ENCODE measurements at places on chromosomes 16 and 17.

GRCh38 chr17:51355441-51356410, 95.4 kb downstream of the UTP18 start:
- DNase-seq = no peak

DNA sequence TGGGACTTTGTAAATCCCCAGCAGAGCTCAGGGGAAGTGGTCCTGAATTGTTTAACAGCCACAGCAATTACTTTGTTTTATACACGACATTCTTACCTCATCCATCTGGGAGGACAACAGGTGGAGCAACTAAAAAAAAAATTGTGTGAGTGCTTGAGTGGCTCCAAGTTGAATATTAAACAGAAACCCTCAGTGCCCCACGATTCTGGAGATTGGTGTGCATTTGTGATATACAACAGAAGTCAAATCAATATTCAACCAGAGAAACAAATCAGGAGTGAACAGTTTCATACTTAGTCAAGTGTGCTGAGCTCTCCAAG, 204.8 kb downstream of the HAPSTR1 start:
- no peak for DNase-seq

DNA sequence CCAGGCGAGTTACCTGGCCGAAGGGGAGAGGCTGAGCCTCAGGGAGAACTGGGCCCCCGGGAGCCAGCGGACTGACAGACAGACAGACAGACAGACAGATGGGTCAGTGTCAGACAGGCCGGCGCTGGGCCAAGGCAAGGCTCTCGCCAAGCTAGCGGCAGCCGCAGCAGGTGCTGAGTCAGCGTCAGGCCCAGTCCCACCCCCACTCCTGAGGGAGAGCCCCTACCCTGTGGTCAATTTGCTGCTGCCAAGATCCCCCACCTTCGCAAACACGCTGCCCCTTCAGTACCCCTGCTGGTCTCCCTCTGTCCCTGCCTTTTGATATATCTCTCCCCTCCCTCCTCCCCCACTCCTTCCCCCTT, 1.5 kb downstream of the FGF11 start:
- DNase-seq = peak; percentile 18

GRCh38 chr17:32494621-32495358, 8.0 kb downstream of the CDK5R1 start:
- DNase-seq = no peak

DNA sequence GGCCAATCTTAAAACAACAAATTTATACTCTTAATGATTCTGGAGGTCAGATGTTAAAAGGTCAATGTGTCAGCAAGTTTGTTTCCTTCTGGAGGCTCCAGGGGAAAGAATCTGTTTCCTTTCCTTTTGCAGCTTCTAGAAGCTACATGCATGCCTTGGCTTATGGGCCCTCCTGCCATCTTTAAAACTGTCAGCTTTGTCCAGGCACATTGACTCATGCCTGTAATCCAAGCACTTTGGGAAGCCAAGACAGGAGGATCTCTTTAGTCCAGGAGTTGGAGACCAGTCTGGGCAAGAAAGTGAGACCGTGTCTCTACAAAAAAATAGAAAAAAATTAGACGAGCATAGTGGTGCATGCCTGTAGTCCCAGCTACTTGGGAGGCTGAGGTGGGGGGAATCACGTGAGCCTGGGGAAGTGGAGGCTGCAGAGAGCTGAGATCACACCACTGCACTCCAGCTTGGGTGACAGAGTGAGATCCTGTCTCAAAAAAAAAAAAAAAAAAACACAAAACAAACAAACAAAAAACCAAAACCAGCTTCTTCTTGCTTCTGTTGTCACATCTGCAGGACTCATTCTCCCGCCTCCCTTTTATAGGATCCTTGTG, 58.3 kb downstream of the NOS2 start:
- DNase-seq = no peak

- DNase-seq = no peak
Measured at GRCh38 chr17:38970128-38970527, 2.9 kb upstream of the FBXO47 start.

DNA sequence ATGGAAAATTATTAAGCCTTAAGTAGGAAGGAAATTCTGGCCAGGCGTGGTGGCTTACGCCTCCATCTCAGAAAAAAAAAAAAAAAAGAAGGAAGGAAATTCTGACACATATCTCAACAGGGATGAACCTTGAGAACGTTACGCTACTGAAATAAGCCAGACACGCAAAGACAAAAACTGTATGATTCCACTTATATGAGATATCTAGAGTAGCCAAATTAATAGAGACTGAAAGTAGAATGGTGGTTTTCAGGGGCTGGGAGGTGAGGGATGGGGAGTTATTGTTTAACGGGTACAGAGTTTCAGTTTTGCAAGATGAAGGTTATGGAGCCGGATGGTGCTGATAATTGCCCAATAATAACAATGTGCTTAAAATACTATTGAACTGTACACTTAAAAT, 16.2 kb upstream of the HNF1B start:
- DNase-seq = no peak

DNA sequence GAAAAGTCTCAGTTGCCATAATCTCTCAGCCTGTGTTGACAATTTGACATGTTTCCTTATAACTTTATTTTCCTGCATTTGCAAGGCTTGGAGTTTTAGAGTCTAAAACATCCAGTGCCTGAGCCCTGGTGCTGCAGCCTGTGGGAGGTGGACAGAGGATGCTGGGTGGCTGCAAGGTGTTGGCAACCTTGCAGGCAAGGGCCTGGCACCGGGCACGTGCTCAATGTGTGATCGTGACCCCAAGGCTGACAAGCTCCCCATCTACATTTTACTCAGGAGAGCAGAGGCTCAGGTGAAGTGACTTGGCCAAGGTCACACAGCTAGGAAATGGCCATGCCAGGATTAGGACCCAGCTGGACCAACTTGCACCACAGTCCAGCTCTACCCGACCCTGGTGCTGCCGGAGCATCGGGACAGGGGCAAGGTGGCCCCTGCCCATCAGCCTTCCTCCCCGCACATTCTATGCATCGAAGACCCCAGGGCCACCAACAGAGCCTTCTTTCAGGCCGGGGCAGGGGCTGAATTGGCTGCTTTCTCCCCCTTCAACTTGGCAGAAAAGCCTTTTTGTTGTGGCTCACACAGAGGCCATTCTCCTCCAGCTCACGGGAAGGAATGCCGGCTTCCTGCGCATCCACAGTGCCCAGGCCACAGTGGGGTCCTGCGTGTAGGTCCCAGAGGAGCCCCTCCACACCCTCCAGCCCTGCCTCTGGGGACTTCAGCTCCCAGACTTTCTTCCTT, 23.1 kb downstream of the MMP15 start:
- DNase-seq = no peak

DNA sequence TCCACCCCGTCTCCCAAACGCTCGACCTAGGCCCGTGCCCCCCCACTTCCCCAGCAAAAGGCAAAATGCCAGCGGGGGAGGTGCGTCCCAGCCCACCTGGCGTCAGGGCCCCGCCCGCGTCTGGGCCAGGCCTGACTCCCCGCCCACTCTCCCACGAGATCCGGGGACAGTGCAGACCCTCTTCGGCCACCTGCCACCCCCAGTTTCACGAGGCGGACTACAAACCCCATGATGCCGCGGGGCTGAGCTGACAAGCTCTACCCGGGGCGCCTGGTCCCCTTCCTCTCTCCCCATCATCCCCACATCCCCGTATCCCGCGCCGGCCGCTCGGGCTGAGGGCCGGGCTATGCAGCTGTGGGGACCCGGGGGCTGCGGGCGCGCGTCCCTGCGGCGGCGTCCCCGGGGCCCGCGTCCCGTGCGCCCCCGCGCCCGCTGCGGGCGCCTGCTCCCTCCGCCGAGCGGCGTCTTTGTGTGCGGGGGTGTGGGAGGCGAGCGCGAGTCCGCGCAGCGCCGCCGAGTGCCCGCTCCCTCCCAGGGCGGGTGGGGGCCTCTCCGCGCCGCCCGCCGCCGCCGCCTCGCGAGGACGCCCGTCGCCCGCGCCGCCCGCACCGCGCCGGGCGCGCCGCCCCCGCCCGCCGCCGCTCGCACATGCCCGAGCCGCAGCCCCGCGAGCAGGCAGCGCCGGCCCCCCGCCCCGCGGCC, at the start of gene ANKRD13B:
Gene ANKRD13B, plus strand, starts transcription at position 283 of the 702 bp plus-strand sequence. CDS start 490 bp downstream, outside the sequence.
- DNase-seq = peak; percentile 50

GRCh38 chr17:43864161-43864984, 17.4 kb downstream of the CD300LG start:
- no peak for DNase-seq

DNA sequence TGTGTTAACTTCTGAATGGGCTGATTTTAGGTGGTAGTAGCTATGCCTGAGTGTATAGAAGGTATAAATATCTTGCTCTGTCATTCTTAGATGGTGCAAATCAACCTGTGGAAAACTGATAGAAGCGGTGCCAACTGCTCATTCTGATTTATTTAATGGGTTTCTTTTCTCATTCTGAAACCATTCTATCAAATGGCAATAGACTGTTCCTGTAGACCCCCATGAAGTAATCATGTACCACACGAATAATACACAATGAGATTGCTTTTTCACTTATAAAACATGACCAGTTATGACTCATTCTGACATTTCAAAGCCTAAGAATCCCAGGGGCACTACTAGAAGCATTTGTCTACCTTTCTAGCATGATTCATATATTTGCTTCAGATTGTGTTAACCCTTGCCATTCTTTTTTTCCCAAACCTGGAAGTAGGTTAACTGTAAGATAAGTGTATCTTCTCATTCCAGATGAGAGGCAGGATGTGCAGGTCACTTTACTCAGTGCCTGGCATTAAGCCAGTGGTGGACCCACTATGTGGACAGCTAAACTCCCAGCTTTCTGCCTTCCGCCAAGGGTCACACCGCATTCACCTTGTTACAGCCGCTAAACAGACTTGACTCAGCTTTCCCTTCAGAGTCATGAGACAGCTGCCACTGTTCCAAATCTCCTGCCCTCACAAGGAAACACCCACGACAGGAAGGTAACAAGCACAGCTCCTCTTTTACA, 16.4 kb upstream of the SLC16A11 start:
- no peak for DNase-seq

GRCh38 chr16:89038221-89038721, 55.4 kb upstream of the ACSF3 start:
- no peak for DNase-seq

DNA sequence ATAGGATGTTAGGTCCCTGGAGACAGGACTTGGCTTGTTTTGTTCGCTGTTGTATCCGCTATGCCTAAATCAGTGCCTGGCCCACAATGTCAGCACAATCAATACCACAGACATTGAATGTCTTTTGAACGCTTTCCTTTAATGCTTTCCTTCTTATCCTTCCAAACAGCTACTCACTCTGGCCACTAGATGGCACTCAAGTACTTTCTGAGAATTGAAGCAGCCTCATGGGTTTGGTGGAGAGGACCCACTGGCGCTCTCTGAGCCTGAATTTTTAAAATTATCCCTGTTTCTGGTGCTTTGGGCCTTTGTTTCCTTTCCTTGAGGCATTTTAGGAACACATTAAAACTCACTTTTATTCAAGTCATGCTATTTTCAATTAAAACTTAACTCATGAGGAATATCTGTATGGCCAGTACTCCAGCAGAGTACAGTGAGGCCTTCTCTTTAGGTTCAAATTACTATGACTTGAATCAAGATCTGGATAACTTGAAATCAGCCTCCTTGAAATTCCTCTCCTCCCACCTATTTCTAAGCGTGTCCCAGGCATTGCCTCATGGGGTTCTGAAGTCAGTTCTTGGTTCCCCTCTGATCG, 3.2 kb upstream of the NLRP1 start:
- DNase-seq = peak; percentile 56

DNA sequence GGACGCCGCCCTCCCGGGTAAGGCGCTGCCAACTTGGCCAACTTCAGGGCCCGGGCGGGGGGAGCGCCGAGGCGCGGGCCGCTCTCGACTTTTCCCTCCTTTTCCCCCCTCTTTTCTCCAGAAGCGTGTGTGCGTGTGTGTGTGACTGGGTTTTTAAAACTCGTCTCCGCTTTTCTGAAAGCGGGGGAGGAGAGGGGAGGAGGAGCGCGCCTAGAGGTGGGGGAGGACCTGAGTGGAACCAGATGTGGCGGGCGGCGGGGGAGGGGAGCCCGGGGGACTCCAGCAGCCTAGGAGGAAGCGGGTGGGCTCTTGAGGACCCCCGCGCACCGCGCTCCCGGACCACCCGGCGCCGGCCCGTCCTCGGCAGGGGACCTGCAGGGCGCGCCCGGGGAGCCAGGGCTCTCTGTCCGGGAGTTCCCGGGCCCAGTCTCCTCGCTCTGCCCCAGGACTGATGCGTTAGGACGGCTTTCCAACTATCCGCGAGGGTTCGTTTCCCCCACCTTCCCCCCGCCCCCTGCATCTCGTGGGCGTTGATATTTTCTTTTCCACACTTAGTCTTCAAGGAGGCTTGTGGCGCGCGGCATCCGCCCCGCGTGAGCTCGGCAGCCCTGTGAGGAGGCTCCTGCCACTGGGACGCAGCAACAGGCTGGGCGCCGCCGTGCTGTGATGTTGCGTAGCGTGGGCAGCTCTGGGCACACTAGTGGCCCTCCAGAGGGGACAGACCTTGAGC, 599 bp downstream of the MRC2 start:
- peak; percentile 43 for DNase-seq

DNA sequence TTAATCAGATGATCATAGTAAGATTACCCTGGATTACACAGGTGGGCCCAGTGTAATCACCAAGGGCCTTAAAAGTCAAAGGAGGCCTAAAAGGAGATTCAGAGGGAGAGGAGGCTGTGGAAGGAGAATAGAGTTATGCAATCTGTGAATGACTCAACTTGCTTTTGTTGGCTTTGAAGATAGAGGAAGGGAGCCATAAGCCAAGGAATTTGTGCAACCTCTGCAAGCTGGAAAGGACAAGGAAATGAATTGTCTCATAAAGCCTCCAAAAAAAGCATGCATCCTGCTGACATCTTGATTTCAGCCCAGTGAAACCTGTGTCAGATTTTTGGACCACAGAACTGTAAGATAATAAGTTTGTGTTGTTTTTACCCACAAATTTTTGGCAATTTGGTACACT, 109.6 kb downstream of the CNTNAP4 start:
- no peak for DNase-seq

GRCh38 chr16:5502467-5502869, 404.9 kb upstream of the EEF2KMT start:
- DNase-seq = no peak

GRCh38 chr17:81419319-81419885, 24.1 kb downstream of the BAHCC1 start:
- DNase-seq = no peak

DNA sequence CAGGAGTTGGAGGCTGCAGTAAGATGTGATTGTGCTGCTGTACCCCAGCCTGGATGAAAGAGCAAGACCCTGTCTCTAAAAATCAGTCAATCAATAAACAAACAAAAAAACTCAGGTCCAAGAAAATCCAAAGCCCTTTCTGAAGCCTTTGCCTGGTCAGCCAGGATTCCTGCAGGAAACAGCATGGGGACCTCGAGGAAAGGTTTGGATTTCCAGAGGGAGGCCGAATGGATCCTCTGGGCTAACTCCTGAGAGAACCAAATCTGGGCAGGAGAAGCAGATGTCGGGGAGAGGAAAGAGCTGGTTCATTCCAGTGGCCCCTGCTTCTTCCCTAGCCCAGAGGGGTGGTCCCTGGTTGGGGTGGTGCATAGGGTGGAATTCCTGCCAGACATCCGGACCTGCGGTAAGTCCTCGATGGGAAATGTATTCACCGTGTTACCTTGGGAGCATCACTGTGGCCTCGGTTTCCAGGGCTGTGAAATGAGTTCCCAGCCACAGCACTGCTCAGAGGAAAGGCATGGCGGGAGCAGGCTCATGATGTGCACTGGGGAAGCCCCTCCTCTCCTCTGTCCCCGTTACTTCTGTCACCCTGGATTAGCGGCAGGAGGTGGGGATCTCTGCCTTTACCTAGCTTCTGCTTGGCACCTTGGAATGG, 75.1 kb downstream of the CYLD start:
- no peak for DNase-seq

Data from activated CD4-positive, alpha-beta memory T cell treated with anti-CD3 and anti-CD28 coated beads, Interleukin-2, amount 10 ng/mL, durations not matched to agents 7 days and 5 days (primary cell).